ENCODE measurements at places on chromosomes 7 and 10.

- DNase-seq = no peak
These were observed 87.2 kb downstream of the PDE1C start for GRCh38 chr7:31982962-31983361.

DNA sequence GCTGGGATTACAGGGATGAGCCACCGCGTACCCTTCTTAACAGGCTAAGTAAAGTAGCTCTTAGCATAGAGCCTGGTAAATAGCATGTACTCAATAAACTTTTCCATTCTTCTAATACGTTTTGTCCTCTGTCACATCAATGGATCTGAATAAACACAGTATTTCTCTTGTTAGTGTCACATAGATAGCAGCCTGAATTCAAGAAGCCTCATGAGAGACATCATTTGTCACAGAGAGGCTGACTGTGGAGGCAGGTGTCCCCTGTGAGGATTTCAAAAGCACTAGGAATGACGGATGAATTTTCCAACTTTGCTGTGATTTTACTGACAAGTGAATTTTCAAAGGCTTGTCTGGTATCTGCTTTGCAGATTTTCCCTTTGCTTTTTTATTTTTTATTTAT is 82.6 kb upstream of the CDC14C start:
- DNase-seq = no peak

DNA sequence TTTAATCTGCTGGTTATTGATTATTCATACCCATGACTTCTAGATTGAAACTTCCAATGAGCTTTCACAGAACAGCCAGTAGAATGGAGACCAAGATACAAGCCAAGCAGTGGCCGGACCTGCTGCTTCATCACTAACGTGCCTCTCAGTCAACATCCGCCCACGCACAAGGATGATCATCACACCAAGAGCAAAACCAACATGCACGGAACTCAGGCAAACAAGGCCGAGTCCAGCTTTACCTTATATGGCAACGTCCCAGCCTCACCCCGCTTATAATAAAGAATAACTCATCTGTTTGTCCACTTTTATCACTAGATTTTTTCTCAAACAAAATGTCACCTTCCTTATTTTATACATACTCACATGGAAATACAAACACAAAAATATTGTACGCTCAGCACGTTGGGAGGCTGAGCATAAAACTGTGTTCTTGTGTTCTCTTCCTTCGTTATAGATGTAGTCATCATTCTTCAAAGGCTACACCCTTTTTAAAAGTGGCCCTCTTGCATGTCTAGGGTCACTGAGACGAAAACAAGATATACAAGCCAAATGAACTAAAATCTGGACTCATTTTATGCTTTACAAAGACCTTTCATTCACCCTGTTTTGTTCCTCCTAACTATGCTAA is 122.7 kb downstream of the SFMBT2 start:
- DNase-seq = no peak

GRCh38 chr7:98137826-98138151 is 31.1 kb downstream of the LMTK2 start:
- no peak for DNase-seq

GRCh38 chr10:106479636-106480035 is 684.9 kb downstream of the SORCS1 start:
- no peak for DNase-seq

- DNase-seq = peak; percentile 12
These were observed 32.4 kb upstream of the PWWP2B start for GRCh38 chr10:132364594-132364970.

DNA sequence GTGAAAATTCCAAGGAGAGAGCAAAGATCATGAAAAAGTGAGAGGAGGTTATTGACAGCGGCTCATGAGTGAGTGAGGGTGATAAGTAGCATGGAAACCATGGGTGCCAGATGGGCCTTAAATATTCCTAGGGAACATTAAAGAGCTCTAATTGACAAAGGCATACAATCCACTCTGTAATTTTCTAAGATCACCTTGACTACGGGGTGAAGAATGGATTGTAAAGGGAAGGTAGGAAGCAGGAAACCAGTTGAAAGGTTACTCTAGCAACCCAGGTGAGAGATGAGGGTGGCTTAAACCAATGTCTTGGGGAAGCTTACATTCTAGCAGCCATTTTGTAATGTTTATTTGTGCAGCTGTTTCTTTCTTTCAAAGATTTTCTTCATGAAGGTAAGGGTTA is 75.7 kb downstream of the RSU1 start:
- DNase-seq = no peak

- no peak for DNase-seq
These were observed 486.0 kb upstream of the GALNT17 start for GRCh38 chr7:70645876-70646351.

DNA sequence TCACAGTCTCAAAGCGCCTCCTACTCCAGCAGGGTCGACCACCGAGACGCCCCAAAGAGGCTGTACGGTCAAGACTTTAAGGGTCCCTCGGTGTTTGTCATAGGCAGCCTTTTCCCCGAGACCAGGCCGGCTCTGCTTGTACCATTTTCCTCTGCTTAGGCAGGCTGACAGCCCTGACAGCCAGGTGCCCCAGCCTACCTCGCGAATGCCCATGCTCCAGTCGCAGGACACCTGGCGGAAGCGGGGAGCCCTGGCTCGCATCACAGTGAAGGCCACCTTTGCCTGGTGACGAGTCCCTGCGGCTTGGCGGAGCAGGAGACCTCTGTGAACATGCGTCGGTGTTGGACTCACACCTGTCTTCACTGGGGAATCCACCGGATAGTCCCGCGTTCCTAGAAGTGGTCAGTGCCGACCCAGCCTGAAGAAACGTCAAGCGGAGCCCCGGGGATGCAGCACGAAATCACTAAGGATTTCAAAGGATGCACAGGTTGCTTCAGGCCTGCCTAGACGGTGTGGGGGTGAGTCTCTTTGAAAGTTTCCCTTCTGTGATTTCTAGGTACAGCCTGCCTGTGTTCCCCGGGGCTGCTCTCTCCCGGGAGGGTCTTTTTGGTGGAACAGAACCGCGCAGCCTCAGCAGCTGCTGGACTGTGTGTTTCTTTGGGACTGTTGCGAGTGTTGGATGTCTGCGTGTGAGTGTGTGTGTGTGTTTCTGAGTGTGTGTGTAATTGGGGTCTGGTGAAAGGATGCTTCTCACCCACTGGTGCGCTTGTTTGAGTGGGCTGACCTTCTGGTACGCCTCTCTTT is 30.5 kb upstream of the ZNF273 start:
- no peak for DNase-seq

GRCh38 chr7:122412883-122413282 is 108.3 kb upstream of the FEZF1 start:
- peak; percentile 32 for DNase-seq

- DNase-seq = peak; percentile 89
These were observed at the start of gene CADPS2 for GRCh38 chr7:122886357-122887081. CADPS2 (minus strand) TSS chr7:122886460; CDS start chr7:122886337, 123 bp downstream.

DNA sequence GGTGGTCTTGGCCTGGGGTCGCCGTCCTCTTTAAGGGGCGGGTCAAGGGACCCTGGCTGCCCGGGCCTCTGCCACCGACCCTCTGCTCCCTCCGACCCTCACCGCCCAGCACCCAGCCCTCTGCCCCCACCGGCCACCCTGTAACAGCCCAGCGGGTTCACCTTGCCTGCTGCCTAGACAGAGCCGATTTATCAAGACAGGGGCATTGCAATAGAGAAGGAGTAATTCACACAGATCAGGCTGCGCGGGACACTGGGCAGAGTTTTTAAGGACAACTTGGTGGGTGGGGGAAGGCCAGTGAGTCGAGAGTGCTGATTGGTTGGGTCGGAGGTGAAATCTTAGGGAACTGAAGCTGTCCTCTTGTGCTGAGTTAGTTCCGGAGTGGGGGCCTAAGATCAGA is 779 bp upstream of the ADCK2 start:
- DNase-seq = no peak

DNA sequence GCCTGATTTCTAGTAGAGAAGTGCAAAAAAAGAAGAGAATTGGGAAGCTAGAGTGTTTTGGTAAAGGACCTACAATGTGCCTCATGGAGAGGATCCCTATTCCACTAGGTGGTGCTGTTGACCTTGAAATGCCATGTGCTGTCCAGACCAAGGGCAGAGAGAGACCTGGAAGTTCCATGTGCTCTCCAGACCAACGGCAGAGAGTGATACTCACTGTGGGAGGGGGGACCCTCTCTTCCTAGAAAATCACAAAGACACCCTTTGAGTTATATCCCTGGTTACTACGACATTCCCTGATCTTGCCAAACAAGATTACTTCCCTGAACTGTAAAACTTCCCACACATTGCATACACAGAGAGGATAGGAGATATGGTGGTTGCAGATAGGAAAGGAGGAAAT is 212.7 kb upstream of the ZNF804B start:
- no peak for DNase-seq

- no peak for DNase-seq
These were observed 280.4 kb upstream of the ZNF32 start for GRCh38 chr10:43929122-43929521.

DNA sequence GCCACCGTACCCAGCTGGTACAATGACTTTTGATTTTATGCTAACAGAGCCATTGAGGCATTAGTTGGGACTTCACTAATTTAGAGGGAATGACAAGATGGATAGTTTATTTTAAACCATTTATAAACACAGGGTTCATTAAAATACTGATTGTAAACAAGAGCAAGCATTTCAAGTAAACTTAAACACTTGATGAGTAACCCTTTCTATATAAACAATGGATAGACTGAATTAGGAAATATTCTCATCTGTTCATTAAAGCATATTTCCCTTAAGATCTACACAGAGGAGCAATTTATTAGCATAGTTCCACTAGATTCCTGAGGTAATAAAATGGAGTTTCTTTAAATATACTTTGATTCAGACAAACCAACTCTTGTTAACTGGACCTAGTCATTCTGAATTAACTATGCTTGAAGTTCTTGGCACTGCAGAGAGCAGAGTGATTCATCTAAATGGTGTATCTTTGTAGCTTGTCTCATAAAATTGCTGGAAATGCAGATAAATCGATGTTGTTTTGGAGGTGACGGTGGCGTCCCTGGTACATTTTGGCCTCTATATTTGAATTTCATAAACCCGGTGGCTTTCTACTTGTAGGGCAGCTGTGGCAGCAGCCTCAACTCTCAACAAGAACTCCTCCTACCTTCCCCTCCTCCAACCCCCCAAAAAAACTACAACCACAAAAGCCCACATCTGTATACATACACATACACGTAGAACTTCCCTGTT is 15.4 kb upstream of the VDAC2 start:
- no peak for DNase-seq

DNA sequence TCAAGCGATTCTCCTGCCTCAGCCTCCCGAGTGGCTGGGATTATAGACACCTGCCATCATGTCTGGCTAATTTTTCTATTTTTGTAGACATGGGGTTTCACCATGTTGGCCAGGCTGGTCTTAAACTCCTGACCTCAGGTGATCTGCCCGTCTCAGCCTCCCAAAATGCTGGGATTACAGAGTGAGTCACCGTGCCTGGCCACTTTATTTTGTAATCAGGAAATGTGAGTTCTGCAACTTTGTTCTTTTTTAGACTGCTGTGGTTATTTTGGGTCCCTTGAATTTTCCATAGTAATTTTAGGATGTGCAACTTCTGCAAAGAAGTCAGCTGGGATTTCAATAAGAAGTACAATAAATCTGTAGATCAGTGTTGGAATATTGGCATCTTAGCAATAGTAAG is 96.8 kb downstream of the CYTH3 start:
- DNase-seq = no peak

- no peak for DNase-seq
These were observed 153.2 kb downstream of the BTAF1 start for GRCh38 chr10:92076722-92077121.

- DNase-seq = no peak
These were observed 238.7 kb upstream of the CELF2 start for GRCh38 chr10:10778959-10779358.

GRCh38 chr7:27071622-27072390 is 24.0 kb downstream of the HOXA1 start:
- no peak for DNase-seq

DNA sequence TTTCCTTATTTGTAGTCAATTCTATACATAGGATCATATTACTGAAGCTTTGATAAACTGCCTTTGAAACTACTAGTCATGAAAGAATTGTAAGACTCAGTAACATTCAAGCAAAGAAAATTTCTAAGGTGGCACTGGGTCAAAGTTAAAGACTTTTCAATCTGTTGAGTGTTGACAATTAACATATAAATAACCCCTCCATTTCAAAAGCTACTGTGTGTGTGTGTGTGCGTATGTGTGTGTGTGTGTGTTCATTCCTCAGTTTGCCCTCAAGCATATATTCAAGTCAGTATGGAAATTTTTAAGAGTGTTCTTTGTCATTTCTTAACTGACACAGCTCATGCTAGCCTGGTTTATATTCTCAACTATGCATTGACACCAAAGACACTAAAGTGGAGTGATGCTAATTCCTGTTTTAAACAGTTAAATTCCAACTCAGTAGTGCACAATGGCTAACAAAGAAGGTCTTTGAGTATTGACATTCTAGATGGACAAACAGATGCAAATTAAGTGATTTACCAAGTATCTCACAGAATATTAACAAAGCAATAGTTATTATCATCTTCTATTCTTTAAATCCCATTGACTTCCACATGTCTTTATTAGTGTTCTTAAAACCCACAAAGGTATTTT is 314.8 kb upstream of the GRM3 start:
- no peak for DNase-seq

Data from uterus (tissue), 4 donors.